ENCODE measurements at places on chromosomes 5 and 9. TPM values are rescaled to one million over a fixed set of nuclear protein-coding genes. Genes with fewer than 3 reads are reported as not detected.

DNA sequence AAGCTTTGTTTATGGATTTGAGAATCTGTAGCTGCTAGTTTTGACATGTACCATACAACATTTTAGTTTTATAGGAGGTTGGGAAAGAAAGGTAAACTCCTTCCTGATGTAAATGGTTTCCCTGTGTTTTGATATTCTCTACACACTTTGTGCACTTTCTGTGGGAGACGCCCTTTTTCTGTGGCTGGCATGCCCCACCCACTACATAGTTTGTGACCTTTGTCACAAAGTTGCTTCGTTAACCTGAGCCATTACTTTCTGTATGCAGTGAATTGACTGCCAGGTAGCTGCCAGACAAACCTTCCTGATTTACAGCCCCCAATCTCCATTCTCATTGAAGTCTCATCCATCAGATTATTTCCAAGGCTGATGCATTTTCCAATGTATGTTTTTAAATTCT, 90.6 kb downstream of the NLN start:
- DNase-seq: no peak

DNA sequence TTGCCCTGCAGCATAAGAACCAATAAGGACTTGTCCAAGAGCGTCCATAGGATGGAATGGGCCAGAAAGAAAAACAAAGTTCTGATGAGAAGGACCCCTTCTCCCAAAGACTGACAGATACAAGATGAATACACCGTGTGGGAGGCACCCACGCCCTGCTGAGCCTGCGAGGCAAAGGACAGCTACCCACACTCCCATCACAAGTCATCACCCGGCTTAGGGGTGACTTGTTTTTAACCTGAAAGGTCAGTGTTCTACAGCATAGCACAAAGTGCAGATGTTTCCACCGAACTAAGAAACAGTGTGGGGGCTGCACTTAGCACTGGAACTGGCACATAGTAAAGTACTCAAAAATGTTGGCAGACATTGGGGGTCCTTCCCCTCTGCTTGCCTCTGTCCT, 13.9 kb downstream of the TNIP1 start:
- DNase-seq: no peak

- DNase-seq: no peak
Measured at GRCh38 chr9:127856094-127856728, 1.8 kb upstream of the ENG start.

DNA sequence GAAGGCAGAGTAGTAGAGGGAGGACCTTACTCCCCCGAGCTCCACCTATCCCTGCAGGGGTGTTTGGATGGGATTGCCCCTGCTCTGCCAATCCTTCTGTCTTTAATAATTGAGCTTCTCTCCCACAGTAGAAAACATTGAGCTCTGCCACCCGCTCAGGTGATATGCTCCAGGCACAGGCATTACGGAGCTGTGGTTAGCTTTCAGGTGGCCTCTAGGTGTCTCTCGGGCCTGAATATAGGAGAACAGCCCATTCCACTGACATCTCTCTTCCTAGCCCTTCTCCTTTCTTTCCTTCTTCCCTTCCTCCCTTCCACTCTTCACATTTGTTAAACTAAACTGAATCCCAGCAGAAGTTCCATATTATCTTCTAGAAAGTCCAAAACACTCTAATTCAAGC, 203.4 kb downstream of the SYK start:
- no peak for DNase-seq

- peak; percentile 95 for DNase-seq
Measured at GRCh38 chr9:4832786-4833579, 40.2 kb downstream of the RCL1 start.

DNA sequence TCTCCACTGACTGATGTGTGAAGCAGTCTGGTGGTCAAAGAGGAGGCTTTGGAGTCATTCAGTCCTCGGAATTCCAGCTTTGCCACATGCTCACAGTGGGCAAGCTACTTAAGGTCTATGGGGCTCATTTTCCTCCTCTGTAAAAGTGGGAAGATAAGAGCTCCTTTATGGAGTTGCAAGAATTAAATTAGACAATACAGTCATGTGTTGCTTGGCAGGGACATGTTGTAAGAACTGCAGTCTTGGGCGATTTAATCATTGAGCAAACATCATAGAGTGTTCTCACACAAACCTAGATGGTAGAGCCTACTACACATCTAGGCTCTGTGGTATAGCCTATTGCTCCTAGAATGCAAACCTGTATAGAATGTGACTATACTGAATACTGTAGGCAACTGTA, 253.9 kb downstream of the SH3GL2 start:
- no peak for DNase-seq

- no peak for DNase-seq
Measured at GRCh38 chr5:179879003-179879689, 20.5 kb upstream of the MRNIP start.

The SPEF2 gene
- 0.84 TPM for total RNA-seq

DNA sequence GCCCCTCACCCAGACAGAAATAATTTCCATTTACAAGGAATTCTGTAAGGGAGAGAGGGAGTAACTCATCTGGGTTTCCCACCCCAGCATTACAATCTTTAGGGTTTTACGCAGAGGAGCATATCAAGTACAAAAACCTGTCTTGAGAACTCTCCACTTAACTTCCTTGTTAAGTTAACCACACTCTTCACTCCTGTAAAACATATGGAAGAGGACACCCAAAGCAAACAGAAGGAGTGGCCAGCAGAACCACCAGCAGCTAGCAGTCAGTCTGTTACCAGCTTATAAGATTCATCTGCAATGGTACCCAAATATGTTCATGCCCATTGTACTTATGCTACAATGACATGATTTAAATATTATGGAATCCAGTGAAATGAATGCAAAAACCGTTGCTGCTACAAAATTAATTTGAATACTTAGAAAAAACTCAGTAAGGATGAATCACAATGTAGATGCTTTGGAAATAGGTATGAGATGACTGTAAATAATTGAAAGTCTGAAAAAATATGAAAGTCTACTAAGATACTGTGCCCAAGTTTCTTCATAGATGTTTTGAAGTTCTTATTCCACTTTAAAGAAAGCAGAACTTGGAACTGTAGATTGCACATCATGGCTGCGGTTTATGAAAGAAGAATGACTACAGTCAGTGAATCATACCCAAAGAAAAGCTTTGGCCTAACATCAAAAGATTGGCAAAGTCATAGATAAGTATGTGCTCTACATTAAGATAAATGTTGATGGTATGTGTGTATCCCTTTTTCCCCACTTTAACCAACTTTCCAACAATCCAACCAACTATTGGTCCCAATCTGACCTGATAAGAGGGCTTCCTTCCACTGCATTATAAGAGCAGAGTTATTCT, 233.6 kb downstream of the ACTL7B start:
- peak; percentile 89 for DNase-seq

The DCANP1 gene
- total RNA-seq: not detected

GRCh38 chr9:27340961-27341511, 44.1 kb upstream of the EQTN start:
- DNase-seq: peak; percentile 12

DNA sequence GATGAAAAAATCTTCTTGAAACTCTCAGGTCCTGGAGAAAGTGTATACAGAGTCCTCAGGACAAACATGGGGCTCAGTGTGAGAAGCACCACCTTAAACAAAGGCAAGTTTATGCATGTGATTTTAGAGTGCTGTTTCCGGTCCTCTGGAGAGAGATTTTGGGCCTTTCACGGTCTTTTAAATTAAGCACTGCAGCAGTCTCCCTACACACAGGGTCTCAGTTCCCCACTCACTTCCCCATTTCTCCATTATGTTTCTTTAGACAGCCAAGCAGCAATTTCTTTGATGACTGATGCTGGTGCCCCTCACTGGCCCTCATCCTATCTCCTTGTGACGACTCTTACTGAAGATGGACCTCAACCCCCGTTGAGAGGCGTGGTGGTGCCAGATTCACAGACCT, 220.2 kb upstream of the CLINT1 start:
- DNase-seq: no peak

The PCDHB13 gene
- 2.6 TPM for total RNA-seq

The LCN15 gene
- total RNA-seq: not detected

- DNase-seq: peak; percentile 36
Measured at GRCh38 chr5:40406741-40407211, 272.9 kb upstream of the PTGER4 start.

- DNase-seq: peak; percentile 86
Measured at GRCh38 chr9:131402738-131403492, 9.0 kb downstream of the PRRC2B start.

The SPATA6L gene
- 0.12 TPM for total RNA-seq

The TMOD1 gene
- 1.3 TPM for total RNA-seq

The TDRD7 gene
- total RNA-seq: 14.8 TPM
